ENCODE measurements at places on chromosomes 6 and 20.

DNA sequence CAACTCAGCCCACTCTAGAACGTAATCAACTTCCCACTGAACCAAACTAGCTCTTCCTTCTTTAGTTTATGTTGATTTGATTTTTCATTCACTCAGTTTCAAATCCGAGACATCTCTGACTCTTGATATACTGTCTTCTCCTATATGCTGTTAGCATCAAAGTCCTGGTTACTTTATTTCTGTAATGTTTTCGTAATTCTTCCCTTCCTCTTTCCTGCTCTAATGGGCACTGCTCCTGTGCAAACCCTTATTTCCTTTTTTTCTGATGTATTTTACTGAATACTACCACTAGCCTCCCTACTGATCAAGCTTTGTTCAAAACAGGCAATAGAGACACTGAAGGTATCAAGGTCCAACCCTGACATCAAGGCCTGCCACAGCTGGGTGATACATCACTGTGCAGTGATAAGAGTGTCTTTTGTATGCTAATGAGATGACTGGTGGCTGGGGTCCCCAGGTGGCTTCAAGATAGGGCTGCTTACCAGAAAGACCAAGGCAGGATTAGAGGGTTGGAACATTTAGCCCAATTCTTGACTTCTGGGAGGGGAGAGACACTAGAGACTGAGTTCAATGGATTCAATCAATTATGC lies 95.2 kb downstream of the KIF13A start:
- no peak for DNase-seq

GRCh38 chr6:291204-291696 lies 1.0 kb upstream of the DUSP22 start:
- no peak for DNase-seq

GRCh38 chr6:51855310-51856082 lies 231.9 kb downstream of the PKHD1 start:
- DNase-seq = peak; percentile 55

DNA sequence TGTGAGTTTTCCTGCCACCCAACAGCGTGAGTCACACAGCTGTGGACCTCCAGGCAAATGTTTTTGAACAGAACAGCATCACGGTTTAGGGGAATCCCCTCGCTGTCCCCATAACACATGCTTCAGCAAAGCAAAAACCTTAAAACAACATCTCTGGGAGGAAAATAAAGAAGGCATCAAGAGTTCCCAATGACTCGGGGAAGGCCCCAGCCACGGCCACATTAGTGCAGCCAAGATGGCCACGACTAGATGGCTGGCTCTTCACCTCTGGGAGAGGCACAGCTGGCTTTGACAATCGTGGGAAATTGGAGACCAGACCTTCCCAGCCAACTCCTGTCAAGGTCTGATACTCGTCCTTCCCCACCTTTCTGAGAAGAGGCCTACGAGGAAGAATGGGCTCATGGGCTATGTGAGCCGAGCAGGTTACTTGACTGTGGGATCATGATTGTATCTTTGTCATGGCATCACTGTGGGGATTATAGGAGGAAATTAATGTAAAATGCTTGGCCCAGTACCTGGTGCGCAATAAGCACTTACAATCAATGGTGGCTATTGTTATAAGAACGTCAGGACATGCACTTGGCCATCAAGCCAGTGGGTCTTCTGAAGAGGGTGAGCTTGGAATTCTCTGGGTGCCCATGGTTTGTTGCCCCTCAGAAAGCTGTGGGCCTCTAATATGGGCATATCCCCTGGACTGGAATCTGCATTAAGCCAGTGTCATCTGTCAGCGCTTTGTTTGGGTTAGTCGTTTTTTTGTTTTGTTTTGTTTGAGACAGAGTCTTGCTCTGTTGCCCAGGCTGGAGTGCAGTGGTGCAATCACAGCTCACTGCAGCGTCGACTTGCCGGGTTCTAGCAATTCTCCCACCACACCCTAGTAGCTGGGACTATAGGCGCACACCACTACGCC lies 43.6 kb downstream of the FGD2 start:
- DNase-seq = peak; percentile 76

GRCh38 chr6:36120018-36120417 lies 10.3 kb upstream of the MAPK13 start:
- DNase-seq = peak; percentile 33

GRCh38 chr6:1481286-1481685 lies 91.9 kb downstream of the FOXF2 start:
- DNase-seq = no peak

DNA sequence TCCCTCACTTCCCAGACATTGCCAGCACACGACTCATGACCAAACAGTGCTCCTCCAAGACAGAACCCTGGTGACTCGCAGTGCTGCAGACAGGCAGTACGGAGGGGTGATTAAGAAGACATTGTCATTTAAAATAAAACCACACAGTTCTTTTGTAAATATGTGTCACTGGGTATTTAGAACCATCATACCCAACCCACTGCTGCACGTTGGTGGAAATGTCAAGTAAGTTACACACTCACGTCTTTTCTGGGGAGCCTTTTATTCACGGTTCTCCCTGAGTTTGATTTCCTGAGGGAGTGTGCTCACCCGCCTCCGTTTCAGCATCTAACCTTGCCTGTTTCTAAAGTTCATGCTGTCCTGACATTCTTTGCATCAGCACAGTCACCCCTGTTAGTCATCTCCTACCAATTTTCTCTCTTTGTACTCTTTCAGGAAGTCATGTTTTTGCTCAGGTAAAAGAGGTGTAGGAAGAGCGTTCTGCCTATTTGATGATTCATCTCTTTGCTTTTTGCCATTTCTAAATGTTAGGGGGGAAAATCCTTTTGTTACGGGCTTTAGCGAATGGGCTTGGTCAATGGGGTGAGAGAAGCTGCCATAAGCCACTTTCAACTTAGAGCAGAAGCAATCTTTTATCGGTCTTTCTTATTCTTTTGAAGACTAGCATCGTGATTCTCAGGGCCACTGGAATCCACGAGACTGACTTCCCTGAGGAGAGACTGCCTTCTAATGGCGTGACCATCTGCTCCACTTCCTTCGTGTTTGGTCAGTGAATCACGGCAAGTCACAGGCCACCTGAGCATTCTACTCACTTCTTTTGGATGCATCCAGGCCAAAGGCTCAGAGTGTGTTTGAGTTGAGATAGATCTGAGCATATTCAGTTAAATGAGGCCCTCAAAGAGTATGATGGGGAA lies 512.8 kb upstream of the JARID2 start:
- DNase-seq = no peak

GRCh38 chr6:149918151-149918905 lies 4.6 kb downstream of the RAET1G start:
- DNase-seq = no peak

DNA sequence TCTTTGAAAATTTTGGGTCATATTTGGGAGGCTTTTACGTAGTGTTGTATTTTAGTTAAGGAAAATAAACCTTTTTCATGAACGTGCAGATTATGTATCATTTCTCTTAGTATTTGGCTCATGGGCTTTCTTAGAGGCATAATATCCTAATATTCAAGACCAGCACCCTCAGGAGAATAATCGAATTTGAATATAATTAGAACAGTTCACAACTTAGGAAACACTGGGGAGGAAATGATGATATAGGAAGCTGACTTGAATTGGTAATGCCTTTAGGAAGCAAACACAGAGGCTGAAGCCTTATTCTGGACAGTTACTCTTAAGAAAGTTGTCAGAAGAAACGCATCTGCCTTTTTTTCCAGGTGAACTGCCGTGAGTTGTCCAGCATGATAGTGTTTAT lies at the start of gene GFRAL:
Gene GFRAL, plus strand, starts transcription at position 301 of the 400 bp plus-strand sequence. Its CDS starts 86 bp downstream, at position 387.
- DNase-seq = no peak

GRCh38 chr6:11878029-11878428 lies 99.4 kb upstream of the ADTRP start:
- DNase-seq = no peak

DNA sequence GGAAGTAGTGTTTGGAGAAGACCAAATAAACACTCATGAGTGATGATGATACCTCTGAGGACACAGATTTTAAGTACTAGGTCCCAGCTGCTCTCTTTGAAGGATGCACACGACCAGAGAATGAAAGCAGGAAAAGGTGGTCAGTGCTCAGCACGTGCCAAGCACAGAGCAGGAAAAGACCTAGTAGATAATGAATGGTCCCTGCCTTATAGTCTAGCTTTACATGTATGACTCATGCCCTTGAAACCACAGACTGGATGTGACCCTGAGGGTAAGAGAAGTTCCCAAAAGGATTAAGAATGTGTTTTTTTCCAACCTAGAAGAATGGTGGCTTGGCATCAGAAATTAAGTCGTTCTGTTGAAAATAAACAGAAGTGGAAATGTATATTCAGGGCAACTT lies 2.8 kb upstream of the MC3R start:
- DNase-seq = no peak

DNA sequence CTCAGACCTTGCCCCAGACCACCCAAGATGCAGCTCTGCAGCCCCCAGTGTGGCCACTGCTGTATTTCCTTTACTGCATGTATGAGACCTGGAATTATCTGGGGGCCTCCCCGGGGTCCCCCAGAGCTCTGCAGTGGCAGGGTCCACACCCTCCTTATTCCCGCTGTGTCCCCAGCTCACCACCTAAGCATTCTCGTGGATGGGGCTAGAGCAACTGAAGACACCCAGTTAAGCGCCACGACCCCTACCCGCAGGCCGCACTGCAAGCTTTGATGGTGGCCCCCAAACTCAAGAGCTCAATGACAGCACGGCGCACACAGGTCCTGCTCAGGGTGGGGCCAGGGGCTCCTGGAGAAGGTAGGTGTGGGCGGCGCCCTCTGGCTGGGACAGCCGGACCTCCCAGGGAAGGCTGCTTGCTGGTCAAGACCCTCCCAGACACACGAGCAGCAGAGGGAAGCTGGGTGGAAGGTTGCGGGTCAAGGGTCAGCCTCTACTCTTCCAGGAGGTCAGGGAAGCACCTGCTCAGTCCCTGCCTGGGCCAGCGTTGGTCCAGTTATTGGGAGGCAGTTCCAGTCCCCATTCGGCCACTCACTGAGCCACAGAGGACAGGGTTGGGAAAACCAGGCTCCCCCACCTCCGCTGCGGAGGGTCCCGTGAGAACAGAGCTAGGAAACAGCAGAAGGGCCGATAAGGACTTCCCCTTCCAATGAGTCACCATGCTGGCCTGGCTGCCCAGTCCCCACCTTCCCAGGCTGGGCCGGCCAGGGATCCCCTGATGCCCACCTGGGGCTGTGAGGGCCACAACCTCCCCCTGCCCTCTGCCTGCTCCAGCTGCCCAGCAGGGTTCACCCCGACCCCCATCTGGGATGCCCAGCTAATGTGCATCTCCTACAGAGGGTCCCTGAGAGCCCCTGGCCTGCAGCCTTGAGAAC lies 2.9 kb downstream of the LAMA5 start:
- no peak for DNase-seq
